ENCODE measurements at places on chromosomes 6 and 20. TPM values are rescaled to one million over a fixed set of nuclear protein-coding genes. Genes with fewer than 3 reads are reported as not detected.

- DNase-seq: no peak
Observed at GRCh38 chr20:32538526-32538939, 46.6 kb downstream of the NOL4L start.

DNA sequence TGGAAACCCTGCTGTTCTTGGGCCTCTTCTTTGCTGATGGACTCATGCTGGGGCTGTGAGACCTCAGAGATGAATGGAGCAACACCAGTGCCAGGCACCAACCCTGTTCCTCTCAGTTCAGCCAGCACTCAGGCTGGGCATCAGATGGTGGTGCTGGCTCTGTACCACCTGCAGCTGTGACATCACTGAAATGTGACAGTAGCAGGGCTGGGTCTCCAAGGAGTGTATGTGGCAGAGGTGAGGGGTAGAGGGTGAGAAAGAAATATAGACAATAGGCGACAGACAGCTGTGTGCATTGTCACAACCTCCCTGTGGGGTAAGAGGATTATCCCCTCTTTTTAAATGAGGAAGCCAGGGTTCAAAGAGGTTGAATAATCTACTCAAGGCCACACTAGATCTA, at the start of gene TP53TG5:
Gene TP53TG5 (minus strand): TSS at position 135 of the 400 bp plus-strand sequence. CDS start 89 bp downstream, at position 46.
- DNase-seq: no peak

- no peak for DNase-seq
Observed at GRCh38 chr20:22492497-22492896, 91.9 kb downstream of the FOXA2 start.

The RBBP8NL gene
- 0.92 TPM for polyA plus RNA-seq

The PCNA gene
- 172 TPM for polyA plus RNA-seq

The DLL1 gene
- 22.0 TPM for polyA plus RNA-seq

The STMND1 gene
- 4.0 TPM for polyA plus RNA-seq

The RIMS4 gene
- polyA plus RNA-seq: 21.5 TPM

All from brain (organoid and tissue), 16 donors.